ENCODE measurements at places on chromosomes 3 and 15.

- no peak for DNase-seq
Measured at GRCh38 chr3:43723121-43723734, 32.5 kb downstream of the ABHD5 start.

GRCh38 chr3:150599611-150600297 is 3.4 kb upstream of the SELENOT start:
- peak; percentile 75 for DNase-seq

GRCh38 chr3:179967622-179968021 is 69.1 kb downstream of the PEX5L start:
- DNase-seq, result no peak

GRCh38 chr3:66948838-66949237 is 49.3 kb upstream of the KBTBD8 start:
- DNase-seq, result no peak

DNA sequence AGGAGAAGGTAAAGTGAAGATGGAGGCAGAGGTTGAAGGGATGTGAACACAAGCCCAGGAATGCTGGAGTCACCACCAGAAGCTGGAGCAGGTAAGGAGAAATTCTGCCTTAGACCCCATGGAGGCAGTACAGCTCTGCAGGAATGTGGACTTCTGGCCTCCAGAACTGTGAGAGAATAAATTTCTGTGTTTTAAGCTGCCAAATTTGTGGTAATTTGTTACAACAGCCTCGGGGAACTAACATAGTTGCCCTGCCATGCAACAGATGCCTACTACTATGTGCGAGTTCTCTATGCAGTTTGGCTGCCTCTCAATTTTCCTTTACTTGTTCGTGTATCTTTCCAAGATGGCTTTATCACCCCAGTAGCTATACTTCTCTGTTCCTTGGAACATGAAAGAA is 394.1 kb downstream of the TUSC7 start:
- DNase-seq, result no peak

DNA sequence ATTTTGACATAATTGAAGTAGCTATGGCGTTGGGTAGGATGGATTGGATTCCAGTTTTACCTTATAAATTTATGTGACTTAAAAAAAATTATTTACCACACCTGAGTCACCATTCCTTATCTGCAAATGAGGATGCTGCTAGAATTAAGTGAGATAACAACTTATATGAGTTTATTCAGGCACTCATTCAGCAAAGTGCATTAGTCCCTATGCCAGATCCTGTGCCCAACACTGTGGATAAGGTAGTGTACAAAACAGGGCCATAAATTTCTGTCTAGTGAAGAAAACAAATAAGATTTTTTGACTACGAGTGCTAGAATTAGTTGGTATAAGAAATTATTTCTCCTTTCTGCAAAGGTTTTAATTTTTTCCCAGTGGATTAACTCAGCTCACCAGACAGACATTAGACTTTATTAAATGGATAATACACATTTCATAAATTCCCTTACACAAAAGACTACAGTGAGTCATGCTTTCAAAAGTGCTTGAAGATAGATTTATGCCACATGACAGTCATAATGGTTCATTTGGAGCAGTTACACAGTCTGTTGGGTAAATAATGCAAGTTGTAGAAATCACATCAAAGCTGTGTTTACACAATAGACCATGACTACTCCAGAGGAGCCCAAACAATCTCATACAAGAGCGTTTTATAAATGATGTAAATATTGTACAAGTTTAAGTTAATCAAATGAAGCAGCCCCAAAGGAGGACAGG is 129.9 kb upstream of the TGFBR2 start:
- peak; percentile 90 for DNase-seq

DNA sequence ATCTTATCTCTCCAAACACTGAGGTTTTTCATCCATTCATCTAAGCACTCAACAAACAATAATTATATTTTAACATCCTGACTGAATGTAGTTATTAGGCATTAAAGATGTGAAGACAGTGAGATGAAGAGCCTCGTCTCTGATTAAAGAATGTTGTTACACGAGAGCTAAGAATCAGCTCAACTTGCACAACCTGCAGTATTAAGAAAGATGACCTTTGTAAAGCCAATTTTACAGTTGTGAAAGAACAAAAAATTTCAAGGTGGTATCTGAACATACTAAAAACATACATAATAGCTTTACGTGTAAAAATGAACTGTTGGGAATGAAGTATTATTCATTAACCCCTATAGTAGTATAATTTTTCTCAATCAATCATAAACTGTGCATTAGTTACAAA is 12.8 kb downstream of the CLDN1 start:
- DNase-seq, result no peak

- peak; percentile 88 for DNase-seq
Measured at GRCh38 chr3:128555098-128555825, 62.3 kb upstream of the GATA2 start.

DNA sequence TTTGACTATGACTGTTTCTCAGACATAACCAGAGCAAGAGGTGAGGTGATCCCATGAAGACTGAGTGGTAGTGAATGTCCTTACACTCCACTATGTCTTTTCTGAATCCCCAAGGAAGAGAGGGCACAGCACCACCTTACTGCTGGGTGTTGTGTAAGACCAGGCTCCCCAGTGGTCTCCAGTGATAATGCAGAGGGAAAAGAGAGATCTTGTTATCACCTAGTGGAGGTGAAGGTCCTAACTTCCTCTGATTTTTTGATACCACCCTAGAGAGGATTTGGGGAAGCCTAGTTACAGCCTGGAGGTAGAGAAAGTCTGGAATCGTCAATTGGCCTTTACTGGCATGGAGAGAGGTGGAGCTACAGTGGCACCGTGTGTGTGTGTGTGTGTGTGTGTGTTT is 288.0 kb upstream of the BCHE start:
- DNase-seq, result no peak

DNA sequence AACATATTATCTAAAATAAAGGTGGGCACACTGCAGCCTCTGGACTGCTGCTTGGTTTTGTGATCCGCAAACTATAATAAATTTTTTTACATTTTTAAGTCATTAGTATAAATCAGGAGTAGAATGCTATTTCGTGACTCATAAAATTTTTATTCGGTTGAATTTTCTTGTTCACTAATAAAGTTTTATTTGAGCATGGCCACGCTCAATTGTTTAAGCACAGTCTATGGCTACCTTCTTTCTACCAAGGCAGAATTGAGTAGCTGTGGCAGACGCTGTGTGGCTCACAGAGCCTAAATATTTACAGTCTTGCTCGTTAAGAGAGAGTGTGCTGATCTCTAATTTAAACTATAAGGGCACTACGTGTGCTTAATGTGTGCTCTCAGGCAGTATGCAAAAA is 28.9 kb downstream of the ROBO2 start:
- no peak for DNase-seq

- DNase-seq, result no peak
Measured at GRCh38 chr15:28080386-28080785, 18.7 kb downstream of the OCA2 start.

- no peak for DNase-seq
Measured at GRCh38 chr15:55649058-55649423, 60.9 kb upstream of the PYGO1 start.

- DNase-seq, result no peak
Measured at GRCh38 chr15:94411285-94411684, 179.9 kb downstream of the MCTP2 start.

DNA sequence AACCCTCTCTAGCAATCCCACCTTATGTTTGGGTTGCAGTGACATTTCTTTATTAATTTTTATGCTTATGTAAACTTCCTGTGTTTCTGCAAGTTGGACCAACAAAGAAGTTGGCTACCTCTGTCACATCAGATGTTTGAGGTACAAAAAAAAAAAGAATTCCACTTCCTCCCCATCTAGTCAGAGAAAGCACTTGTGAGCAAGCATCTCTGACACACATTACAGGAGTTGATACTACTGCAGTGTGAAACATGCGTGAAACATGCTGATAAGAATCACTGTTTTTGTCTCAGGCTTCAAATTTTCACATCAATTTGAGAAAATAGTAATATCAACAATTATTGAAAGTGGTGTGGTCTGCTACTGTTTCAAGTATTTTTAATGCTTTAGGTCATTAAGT is 1.3 kb downstream of the SCAANT1 start:
- peak; percentile 40 for DNase-seq
